ENCODE measurements at places on chromosomes 12 and 14.

- DNase-seq: no peak
These were observed 214.1 kb downstream of the RPAP3 start for GRCh38 chr12:47491516-47492305.

DNA sequence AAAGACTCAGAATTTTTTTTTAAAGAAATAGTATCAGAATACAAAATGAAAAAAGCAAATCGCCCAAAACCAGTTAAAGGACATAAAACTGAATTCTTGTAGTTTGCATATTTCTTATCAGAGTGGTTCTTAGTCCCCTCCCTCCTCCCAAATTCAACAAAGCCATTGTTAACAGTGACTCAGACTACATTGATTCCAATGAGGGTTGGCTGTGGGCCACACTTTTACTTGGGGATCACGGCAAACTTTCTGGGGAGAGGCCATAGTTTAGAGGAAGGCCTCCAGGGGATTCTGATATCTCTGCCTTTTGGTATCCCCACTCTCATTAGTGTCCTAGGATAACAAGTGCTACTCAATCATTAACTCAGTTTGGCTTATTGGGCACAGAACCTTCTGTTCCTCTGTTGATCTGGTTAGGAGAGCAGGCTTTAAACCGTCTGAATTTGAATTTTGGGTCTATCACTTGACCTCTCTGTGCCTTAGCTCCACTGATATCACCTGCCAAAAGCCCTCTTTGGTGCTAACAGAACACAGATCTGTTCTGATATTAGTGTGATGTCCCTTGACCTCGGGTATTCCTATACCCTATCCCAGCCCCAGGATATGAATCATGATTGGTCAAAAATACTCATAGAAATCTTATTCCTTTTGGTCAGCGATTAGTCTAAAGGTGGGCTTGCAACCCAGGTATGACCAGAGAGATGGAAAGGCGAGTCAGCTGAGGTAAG is 45.2 kb upstream of the APPL2 start:
- no peak for DNase-seq

DNA sequence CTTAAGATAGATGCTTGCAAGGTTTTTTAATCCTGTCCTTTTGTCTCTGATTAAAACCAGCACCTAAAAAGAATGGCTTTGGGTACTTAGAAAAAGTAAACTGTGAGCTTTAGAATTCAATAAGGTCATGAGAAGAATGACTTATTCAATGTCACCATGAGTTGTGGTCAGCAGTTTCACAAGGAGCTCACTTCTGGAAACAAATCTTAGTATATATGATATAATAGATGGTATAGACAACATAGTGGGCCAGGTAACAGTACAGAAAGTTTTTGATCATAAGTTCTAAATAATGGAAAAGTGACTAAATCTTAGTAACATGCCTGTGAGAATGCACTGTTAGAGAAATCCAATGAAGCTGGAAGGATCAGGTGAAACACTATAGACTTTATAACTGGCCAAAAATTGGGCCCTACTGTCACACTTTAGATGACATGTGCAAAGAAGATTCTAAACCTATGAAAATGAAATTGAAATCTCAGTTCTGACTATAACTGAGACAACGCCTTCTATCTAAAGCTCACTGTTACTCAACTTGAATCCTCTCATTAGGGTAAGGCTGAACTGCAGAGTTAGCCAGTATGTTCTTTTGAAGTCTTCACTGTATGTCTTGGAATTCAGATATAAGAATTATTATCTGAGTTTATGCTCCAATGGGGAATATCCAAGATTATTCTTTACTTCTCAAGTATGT is 42.4 kb upstream of the RAD51AP1 start:
- DNase-seq: no peak

- DNase-seq: no peak
These were observed 111.5 kb downstream of the NT5DC3 start for GRCh38 chr12:103729499-103729898.

- no peak for DNase-seq
These were observed 90.4 kb downstream of the ADGRD1 start for GRCh38 chr12:131044136-131044535.

- no peak for DNase-seq
These were observed 839.9 kb upstream of the MGAT4C start for GRCh38 chr12:87096082-87096585.

GRCh38 chr14:97832776-97833175 is 1035.6 kb downstream of the VRK1 start:
- no peak for DNase-seq

GRCh38 chr14:81449114-81449513 is 49.0 kb upstream of the STON2 start:
- DNase-seq: no peak

DNA sequence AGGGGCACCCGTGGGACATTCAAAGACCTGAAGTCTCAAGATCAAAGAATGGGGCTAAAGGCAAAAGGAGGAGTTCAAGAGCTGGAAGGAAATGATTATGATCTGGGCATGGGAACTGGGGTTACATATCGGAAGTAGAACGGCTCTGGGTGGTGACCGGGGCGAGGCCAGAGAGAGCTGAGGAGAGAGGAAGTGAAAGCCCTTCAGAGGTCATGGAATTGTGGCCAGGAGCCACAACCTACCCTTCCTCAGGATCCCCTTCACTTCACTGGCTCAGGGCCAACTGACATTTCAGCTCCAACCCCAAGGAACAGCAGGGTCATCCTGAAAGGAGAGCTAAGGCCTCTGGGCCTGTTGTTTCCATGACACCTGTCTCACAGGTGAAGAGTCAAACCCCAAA is 57.8 kb downstream of the GALNT16 start:
- DNase-seq: no peak

DNA sequence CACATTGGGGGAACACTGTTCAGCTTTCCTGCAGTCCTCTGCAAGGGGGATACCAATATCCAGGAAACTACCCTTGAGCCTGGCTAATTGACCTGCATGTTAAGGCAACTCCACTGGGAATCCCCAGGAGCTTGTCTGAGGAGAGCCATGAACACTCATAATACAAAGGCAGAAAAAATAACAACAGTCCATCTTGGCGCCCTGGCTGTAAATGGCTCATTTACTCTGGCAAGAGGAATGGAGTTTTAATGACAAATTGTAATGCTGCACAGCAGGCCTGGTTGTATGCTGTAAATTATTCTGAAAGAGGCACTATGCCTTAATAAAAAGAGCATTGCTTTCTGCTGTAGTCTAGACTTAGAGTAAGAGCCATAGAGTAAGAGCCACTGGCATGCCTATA is 58.3 kb downstream of the SLC8A3 start:
- DNase-seq: no peak

- no peak for DNase-seq
These were observed 182.3 kb downstream of the TMEM132C start for GRCh38 chr12:128449146-128449894.

DNA sequence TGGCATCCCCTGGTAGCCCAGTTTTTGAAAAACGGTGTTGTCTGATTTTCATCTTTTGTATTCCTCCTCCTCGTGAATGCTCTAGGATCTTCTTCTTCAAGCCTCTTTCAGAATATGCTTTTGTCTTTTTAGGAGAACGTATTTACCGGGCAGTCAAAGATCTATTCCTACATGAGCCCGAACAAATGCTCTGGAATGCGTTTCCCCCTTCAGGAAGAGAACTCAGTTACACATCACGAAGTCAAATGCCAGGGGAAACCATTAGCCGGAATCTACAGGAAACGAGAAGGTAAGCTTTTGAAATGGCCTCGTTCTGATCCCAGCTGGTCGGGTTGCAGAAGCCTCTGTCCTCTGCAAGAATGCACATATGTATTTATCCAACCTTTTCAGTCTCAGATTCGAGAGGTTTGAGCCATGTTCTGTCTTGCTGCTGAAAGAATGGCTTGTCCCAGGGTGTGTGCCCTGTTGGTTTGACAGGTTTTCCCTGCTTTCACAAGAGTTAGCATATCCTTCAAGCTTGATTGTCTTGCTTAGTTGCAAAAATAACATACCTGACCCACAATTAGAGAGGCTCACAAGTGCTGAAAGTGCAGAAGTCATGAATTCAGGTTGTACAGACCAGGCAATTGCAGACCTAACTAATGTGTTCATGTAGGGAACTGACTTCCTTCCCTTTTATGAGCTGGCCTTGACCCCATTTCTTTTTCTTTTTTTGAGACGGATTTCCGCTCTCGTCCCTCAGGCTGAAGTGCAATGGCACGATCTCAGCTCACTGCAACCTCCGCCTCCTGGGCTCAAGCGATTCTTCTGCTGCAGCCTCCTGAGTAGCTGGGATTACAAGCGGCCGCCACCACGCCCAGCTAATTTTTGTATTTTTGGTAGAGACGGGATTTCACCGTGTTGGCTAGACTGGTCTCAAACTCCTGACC is 6.8 kb downstream of the KMT5A start:
- no peak for DNase-seq

GRCh38 chr12:47729233-47729632 is 3.9 kb upstream of the ENDOU start:
- DNase-seq: no peak

GRCh38 chr14:60621386-60621785 is 27.9 kb downstream of the SIX1 start:
- no peak for DNase-seq

DNA sequence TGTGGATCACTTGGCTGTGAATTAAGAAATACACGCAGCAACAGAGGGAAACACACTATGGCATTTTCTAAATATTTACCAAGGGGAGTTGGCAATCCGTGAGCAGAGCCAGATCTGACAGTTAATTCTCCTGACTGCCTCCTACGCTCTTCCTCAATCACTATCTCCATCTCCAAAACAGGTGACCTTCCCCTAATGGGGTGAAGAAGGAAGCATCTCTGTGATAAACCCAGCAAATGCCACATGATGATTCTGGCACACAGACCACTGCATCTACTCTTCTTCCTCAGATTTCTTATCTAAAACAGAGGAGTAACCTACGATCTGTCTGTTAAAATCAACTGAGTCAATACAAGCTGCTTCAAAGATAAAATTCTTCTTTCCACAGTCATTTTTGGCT is 4.4 kb downstream of the SPTB start:
- DNase-seq: no peak

- DNase-seq: no peak
These were observed 232.1 kb downstream of the MON2 start for GRCh38 chr12:62698701-62699101.

DNA sequence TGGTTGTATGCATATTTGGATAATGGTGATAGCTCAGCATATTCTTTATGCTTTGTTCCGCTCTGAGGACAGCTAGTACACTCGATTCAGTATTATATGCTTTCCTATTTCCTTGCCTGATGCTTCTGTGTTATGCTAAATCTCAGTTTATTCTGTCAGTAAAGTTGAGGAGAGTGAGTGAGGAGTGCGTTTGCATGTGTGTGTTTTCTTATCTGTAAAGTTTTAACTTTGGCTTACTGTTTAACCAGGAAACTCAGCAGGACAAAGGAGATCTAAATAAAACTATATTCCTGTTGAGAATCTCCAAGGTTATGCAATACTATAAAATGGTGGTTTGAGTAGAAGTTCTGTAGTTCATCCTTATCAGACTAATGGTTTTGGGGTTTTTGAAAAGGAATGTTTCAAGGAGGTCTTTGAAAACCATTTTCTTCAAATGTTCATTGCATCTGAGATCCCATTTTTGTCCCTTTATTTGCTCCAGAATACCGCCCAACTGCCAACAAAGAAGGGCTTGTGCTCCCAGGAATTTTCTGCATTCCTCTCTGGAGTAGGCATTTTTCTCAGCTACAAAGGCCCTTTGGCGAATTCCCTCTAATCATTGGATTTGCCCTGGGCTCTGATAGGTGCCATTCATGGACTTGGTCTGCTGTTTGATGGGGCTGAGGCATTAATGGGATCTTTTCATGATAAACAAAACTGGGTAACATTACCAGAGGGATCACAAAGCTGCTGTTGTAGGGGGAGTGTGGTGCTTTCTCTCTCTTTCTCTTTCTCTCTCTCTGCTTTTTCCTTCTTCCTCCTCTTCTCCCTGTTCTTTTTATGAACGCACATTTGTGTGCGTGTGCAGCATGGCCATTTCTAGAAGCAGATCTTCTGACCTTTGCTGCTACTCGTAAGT is 71.7 kb downstream of the HMGA2 start:
- DNase-seq: no peak
